ENCODE measurements at places on chromosomes 2 and 18.

DNA sequence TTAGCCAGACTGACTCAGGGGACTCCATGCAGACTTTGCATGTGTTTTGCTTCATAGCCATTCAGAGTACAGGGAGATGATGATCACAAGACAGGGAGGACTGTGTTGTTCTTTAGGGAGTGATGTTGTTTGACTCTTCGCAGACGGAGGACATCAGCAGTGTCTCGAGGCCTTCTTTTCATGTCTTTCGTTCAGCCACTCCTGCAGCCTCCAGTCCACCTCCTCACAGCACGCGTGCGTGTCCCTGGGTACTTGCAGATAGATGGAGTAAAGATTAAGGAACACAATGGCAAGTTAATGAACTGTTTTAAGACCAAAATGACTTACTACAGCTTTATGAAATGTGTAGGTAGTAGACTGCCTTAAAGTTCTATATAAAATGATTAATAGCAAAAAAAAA, 114.7 kb downstream of the MAP4K4 start:
- DNase-seq: no peak

GRCh38 chr2:189540551-189540950, 40.0 kb downstream of the SLC40A1 start:
- DNase-seq: no peak

DNA sequence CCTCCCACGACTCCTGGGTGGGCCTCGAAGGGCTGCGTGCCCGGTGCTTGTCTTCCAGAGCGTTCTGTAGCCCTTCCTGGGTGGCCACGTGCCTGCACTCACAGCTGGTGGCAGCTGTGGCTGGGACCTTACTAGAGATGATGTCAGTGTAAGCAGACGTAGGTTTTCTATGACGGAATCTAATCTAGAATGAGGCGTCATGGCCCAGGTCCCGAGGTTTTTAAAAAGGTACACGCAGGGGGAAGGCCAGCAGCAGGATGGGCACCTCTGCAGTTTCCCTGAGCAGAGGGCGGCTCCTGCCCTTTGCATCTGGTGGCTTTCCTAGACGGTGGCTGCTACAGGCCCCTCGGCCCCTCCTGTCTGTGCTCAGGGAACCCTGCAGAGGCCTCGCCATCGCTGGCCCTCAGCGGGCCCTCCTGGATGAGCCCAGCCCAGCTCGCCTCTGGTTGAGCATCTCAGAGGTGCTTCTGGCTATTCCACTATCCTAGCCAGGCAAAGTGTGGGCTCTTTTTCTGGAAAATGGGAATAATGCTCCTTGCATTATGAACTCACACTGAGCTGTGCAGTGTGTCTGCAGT, 49.6 kb upstream of the PXDN start:
- no peak for DNase-seq

GRCh38 chr2:82780050-82780449, 1679.0 kb downstream of the SUCLG1 start:
- DNase-seq: no peak

DNA sequence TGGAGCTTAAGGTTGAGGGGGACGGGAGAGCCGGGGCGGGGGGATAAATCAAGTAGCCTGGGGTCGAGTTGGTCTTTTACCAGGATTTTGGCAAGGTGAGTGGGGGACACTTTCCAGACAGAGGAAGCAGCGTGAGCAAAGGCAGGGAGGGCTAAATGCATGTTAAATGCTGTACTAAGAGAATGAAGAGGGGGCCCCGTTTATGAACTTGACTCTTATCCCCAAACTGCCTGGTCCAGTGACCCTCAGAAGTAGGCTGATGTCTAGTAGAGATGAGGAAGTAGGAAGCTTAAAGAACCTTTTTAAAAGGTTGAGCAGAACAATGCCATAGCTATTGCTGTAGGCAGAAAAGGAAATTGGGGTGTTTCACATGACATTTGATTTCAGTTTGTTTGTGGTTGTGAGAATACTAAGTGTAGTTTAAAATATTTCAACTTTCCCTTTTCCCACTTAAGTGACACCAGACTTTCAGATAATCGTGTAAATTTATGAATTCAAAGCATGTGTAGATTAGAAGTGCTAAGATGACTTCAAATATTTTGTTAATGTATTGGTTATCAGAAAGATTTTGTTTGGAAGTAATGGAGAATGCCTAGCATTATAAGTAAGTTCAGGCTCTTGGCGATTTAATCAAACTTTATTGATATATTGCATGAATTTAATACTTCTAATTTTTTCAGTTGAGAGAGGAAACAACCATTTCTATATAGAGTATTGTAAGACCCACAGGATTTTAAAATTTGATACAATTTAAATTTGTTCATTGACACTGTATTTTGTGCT, 1.8 kb downstream of the REL start:
- peak; percentile 26 for DNase-seq

DNA sequence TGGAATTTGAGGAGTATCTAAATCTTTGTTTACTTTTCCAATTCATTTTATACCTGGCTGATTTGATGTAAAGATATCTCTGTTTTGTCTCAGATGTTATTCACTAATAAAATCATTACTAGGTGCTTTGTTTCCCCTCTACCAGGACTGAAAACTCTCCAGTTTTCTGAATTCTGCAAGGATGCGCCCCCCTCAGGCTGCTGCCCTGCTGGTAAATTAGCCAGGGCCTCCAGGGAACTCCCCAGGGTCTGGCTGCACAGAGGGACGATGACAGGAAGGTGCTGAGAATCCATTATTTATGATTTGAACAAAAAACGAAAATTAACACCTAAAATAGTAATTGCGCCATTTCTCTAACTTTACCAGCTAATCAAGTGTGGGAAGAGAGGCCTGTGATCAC, 541.2 kb upstream of the POU3F3 start:
- no peak for DNase-seq

DNA sequence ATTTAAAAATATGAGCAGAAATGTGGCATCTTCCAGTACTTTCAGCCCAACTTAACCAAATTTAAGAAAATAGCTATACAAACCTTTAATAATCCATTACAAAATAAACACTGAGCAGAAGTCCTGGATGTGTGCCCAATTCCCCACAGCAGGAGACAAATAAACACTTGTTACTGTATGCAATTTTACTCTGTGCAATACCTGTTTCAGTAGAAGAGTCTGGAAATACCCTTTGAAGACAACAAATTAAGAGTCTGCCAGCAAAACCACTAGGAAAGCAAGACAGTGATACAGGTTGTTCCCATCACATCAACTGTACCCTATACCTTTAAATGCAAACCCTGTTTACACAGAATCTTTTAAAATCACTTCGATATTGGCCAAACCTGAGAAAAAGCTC, 41.4 kb upstream of the RNU4ATAC start:
- no peak for DNase-seq
